ENCODE measurements at places on chromosomes 6 and 20.
A peak's percentile ranks its signal among the peaks of the same experiment; 100 is the strongest.

DNA sequence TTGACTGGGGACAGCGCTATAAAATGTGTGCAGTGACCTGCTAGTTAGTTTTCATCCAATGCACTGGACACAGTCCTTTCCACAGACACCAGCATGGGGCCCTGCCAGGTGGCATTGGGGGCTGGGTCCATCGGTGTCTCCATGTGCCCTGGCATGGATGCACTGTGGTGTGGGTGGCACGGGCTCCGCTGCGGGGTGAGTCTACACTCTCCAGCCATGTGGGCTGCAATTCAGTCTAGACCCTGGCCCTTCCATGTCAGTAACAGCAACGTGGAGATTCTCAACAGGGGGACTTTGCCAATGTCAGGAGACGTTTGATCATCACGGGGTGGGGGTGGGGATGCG is 100.0 kb downstream of the RAMACL start:
- no peak for DNase-seq

DNA sequence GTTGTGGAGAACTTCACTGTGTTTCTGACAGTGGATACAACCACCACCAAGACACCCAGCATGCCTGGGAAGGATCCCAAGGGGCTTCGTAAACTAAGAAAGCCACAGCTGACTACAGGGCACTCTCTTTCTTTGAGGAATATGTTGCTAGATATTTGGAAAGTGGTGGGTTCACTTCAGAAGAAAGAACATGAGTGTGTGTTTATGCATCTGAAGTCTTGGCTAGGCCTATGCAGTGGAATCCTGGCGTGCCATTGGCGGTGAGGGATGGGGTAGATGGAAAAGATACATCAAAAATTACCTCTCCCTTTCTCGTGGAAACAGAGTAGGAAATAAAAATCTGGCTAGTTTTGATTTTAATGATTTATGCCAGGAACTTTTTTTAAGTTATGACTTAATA is 187.7 kb downstream of the PDE7B start:
- DNase-seq, result no peak

DNA sequence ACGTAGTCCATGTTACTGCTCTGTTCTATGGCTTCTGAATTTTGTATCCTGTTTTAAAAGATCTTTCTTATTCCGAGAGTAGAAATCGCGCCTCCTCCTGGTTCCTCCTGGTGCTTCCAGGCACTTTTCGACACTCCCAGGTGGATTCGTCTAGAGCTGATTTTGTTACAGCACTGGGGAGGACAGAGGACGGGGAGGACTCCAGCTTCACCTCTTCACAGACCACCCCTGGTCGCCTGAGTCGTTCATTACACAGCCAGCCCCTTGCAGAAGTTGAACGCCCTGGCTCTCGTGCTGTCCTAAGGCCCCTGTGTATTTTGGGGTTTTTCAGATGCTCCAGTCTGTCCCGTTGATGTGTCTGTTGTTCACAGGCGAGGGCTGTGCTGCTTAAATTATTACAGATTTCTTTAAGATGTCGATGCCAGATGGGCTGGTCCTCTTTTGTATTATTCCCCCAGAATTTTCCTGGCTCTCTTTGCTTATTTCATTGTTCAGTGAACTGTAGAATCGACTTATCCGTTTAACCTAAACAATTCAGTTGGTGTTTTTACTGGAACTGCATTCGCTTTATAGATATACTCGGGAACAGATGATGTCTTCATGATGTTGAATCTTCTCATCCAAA is 30.5 kb downstream of the COL20A1 start:
- peak; percentile 53 for DNase-seq

GRCh38 chr6:150971219-150971618 is 105.7 kb downstream of the MTHFD1L start:
- DNase-seq, result no peak

GRCh38 chr20:8952721-8953120 is 116.2 kb upstream of the PLCB4 start:
- no peak for DNase-seq

GRCh38 chr6:56833127-56833791 is 121.6 kb upstream of the BEND6 start:
- DNase-seq, result no peak

- DNase-seq, result no peak
These were observed 275.8 kb downstream of the FARS2 start for GRCh38 chr6:5537132-5537531.

GRCh38 chr20:38940644-38941043 is 14.4 kb downstream of the FAM83D start:
- DNase-seq, result no peak

DNA sequence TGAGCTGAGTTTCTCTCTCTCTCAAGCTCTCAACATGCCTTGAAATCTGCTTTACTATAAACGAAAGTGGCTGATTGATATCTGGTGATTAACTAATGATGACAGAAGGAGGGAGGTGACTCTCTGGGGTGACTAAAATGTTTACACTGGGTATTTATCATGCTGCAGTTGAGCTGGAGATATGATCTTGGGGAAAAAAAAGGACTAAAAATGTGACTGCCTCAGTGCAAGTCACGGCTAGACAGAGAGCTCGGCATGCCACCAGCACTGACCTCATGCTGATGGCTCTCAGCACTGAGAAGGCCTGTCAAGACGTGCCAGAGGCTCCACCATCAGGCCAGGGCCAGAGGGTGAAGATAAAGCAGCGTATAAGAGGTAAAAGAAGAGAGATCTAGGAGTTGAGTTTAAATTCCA is 103.1 kb upstream of the SPACA1 start:
- DNase-seq, result peak; percentile 76

DNA sequence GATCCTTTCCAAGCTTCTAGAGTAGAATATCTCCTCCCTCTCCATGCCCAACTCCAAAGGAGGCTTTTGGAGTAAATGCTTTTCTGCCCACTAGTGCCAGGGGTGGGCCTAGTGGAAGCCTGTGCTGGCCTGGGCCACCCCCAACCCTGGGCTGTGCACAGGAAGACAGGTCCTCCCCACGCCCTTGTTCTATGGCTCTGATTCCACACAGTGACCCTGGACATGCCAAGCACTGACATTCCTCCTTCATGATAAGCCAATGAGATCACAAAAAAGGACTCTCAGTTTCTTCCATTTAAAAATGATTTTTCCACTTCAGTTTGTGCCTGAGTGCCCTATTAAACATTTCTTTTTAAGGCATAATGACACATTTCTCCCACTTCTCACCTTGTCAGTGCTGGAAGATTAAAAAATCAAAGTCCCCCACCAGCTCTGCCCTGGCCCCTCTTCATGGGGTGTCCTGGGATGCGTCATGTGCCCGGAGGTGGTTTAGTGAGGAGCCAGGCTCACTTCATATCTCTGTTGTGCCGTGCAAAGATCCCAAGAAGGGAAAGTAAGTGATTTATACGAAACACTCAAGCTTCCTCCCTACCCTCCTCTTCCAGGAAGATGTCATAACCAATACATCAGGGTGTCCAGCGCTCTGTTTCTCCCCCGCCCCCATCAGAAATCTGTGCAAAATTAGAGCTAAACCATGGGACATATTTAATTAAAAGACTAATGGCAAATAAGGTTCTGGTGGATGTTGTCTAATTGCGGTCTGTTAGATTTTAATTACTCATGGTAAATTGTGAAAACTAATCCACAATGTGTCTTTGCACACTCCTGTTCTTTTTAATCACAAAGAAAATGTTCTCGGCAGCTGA is 255.0 kb downstream of the NRN1 start:
- no peak for DNase-seq

- DNase-seq, result no peak
These were observed 390.8 kb downstream of the GJA1 start for GRCh38 chr6:121826156-121826810.

- no peak for DNase-seq
These were observed 26.3 kb upstream of the PLCG1 start for GRCh38 chr20:41110930-41111577.

GRCh38 chr6:4727671-4728435 is 48.4 kb upstream of the CDYL start:
- no peak for DNase-seq

DNA sequence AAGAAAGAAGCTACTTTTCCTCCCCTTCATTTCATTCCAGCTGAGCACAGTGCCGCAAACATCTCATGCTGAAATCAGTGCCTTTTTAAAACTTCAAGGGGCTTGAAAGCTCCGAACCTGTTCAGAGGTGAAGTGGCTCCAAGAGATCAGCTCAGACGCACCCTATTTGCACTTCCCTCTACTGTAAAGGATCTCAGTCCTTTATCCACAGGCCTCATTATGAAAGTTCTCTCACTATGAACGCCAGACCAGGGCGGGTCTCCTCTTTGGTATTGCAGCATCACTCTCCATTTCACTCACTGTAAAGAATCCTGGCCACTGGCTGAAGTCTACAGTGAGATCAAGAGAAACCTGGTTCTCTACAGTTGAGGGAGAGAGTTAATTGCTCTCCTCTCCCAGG is 232.7 kb upstream of the POU3F2 start:
- no peak for DNase-seq

- no peak for DNase-seq
These were observed 260.6 kb downstream of the ERMARD start for GRCh38 chr6:170012037-170012330.

GRCh38 chr20:21301940-21302663 is 1.0 kb upstream of the XRN2 start:
- no peak for DNase-seq

- DNase-seq, result peak; percentile 22
These were observed 257.4 kb downstream of the MAFB start for GRCh38 chr20:40431611-40432010.

DNA sequence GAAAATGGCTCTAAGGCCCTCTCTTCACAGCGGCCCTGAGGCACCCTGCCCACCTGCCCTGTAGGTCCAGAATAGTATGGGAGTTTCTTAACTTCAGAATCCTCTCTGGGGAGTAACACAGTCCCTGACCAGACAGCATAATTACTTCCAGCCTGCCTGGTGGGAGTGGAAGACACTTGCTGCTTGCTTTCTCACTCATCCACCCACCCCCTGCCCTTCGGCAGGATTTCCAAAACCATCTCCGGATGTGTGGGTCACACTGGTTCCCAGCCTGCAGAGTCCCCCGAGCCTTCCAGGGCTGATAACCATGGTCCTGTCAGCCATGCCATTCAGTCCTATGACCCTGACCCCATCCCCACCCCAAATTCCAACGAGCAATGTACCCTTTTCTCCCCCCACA is 5.4 kb downstream of the SLC29A1 start:
- DNase-seq, result no peak

DNA sequence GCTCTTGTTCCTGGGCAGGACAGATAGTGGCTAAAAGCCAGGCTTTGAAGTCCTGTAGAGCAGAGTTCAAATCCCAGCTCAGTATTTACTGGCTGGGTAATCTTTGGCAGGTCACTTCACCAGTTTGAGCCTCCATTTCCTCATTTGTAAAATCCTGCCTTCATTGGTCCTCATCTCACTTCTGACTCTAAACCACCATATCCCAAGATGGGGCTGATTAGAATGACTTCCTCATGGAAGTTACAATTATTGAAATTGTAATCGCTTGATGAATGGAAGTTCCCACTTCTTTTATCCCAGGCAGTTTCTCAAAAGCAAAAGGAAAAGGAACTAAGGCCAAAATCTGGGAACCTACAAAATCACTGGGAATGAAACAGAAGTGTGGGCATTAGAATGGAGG is 35.9 kb upstream of the B4GALT5 start:
- DNase-seq, result no peak

DNA sequence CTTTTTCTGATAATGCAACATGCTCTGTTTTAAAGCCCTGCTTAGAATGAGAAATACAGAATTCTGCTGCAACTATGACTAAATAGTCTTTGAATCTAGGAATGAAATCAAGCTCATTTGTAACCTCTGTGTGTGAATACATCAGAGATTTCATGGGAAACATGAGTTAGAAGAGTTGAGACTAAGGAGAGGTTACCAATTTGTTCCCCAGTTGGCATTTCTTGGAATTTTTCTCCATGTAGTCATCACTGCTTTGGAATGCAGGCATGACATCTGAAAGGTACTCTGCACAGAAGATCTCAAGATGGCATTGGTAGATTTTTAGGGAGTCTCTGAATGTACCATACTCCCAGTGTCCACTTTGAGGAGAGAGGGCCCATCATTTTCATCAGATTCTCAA is 237.2 kb downstream of the TFAP2A start:
- no peak for DNase-seq

- DNase-seq, result no peak
These were observed 59.3 kb upstream of the SCAF8 start for GRCh38 chr6:154673919-154674318.

DNA sequence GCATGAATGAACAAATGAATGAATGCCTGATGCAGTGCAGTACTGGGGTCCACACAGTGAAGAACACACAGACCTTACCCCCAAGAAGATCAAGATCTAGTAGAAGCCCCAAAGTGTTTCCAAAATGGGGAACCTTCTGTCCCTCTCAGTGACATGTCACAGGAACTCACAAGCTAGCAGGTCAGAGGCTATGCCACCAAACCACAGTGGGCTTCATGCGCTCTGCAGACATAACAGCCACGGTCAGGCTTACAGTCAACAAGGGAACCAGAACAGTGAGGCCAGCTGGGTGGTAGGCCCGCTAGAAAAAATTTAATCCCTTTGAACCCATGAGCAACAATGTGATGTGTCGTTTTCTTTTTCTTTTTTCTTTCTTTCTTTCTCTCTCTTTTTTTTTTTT is 20.2 kb upstream of the ARFGEF2 start:
- no peak for DNase-seq

DNA sequence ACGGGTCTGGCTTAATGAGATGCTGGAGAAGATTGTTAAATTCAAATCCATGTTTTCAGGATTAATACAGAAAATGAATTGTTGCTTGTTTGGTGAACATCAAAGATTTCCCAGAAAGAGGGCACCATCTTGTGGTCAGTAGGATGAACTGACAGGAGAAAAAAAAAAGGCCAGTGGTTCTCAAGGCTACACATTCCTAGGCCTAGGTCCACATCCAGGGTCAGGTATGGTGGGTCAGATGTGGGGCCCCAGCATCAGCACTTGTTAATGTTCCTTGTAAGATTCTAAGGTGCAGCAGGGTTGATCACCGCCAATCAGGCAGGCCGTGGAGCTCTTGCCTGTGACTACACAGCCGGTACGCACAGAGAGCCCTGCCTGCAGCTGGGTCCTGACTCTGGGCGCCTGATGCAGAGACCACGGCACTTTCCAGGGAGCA is 34.0 kb upstream of the FOXO3 start:
- DNase-seq, result peak; percentile 48

GRCh38 chr6:123393331-123393730 is 243.4 kb downstream of the TRDN start:
- DNase-seq, result peak; percentile 8

GRCh38 chr6:116019428-116019827 is 41.3 kb downstream of the FRK start:
- DNase-seq, result no peak

DNA sequence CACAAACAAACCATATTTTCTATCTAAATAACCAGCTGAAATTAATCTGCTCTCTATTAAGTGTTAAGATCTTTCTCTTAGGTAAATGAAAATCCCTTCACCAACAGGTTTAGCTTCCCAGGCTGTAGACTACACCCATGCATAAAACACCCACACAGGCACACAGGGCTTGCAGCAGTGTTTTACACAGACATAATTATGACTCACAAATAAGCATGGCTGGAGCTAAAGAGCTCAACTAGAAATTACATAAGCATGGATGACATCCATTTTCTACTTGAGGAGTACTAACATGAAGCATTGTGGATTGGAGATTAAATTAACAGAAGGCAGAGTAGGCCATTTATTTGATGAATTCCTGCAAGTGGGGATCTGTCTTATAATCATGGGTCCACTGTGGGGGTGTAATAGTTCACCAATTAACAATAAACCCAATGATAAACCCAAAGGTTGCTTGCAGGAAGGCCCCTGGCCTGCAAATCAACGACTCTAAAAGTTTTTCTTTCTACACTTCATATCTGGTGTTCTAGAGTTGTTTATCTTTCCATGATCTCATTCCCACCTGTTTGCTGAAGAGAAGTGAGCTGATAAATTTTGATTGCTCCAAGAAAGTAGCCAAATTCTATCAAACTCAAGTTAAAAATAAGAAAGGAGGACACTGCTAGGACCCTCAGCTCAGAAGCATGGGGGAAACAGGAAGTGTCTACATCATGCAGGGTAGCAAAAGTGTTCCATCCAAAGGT is 33.8 kb upstream of the E2F3 start:
- no peak for DNase-seq
